ENCODE measurements at places on chromosomes 3 and 15.

DNA sequence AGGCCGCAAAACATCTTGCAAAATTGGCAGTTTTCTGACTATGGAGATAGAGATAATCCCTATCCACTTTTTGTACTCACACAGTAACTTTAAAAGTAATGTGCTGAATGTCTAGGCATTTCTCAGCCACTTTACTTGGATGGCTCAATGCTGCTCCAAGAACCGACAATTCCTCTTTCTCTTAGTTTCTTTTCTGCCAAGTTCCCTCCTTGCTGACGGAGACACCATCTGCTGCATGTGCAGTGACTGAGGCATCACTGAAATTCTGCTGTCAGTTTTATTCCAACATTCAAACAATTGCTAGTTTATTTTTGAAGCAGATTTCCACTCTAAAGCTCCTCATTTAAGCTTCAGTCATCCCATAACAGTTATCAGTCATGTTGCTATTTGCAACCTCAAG lies 116.0 kb upstream of the RBMS3 start:
- DNase-seq: no peak

DNA sequence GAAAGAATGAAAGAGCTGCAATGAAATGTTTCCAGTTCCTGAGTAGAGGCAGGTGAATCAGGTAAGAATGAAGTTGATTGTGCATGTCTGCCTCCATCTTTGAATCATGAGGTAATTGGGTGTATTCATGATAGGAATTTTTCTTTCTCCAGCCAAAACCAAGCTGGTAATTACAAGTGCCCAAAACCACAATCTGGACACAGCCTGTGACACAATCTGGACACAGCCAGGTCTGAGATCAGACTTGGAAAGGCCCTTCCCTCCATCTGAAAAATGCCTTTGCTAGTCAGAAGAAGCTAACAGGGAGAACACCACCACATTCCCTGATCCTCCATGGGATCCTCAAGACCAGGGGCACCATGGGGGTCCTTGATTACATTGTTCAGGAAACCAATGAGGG lies 338.5 kb upstream of the THBS1 start:
- DNase-seq: no peak

GRCh38 chr15:45023659-45024225 lies 747 bp downstream of the SORD start:
- peak; percentile 20 for DNase-seq

GRCh38 chr15:28887339-28888174 lies 1.8 kb downstream of the APBA2 start:
- no peak for DNase-seq

- no peak for DNase-seq
Observed at GRCh38 chr3:195208183-195208582, 62.8 kb downstream of the XXYLT1 start.

GRCh38 chr3:81443958-81444357 lies 317.5 kb downstream of the GBE1 start:
- no peak for DNase-seq

DNA sequence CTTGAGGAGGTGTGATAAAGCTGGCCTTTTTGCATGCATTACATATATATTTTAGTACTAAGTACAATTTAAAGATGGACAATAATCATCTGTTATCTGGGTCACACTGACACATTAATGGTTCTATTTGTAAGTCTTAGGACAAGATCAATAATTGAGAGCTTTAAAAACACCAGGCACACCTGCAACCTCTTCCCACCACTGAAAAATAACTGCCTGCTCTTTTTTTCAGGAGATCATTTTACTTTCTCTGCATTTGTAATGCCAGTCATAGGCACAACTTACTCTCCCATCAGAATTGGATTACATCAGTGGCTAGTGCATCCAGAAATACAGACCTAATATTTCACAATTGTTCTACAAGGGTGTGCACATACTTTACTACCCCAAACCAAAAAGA lies 149.8 kb downstream of the MECOM start:
- DNase-seq: no peak

GRCh38 chr15:48925714-48926223 lies 38.0 kb downstream of the SHC4 start:
- no peak for DNase-seq

DNA sequence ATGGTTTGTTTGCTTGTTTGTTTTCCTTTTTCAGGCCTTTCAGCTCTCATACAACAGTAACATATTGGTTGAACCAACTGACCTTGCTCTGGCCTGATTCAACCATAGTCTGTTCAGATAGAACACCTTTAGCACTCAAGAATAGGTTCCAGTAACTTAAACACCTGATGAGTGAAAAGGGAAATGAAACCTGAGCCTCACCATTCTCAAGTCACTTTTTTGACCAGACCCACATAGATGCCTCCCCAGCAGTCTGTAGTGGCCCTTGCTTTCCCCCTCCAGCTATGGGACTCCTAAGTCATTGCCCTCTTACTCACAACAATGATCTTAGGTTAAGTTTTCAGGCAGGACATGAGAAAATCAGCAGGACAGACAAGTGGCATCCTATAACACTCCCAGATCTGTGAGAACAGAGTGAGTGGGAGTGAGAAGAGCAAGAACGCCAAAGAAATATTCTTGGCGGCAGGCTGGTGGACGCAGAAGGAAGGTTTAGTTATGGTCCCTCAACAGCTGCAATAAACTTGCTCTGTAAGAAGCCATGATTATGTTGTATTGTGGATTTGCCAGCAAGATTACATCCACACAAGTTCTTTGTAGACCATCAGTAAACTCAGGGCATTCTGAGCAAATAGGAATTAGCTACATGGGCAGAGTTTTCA lies 367.5 kb downstream of the MECOM start:
- DNase-seq: no peak

DNA sequence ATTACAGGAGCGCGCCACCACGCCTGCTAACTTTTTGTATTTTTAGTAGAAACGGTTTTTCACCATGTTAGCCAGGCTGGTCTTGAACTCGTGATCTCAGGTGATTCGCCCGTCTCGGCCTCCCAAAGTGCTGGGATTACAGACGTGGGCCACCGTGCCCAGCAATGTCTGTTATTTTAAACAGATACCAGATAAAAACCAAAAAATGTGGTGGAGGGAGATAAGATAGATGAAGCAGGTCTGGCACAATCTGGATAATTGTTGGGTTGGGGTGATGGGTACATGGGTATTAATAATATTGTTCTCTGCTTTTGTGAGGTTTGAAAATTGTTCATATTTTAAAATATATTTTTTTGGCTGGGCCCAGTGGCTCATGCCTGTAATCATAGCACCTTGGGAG lies 4.7 kb downstream of the RNF111 start:
- no peak for DNase-seq

GRCh38 chr3:152511904-152512303 lies 243.2 kb downstream of the MBNL1 start:
- DNase-seq: no peak

- no peak for DNase-seq
Observed at GRCh38 chr3:12574661-12575060, 17.8 kb downstream of the MKRN2 start.

- no peak for DNase-seq
Observed at GRCh38 chr3:136250903-136251460, 842 bp downstream of the PCCB start.

- DNase-seq: no peak
Observed at GRCh38 chr3:102258666-102259227, 176.1 kb upstream of the ZPLD1 start.

DNA sequence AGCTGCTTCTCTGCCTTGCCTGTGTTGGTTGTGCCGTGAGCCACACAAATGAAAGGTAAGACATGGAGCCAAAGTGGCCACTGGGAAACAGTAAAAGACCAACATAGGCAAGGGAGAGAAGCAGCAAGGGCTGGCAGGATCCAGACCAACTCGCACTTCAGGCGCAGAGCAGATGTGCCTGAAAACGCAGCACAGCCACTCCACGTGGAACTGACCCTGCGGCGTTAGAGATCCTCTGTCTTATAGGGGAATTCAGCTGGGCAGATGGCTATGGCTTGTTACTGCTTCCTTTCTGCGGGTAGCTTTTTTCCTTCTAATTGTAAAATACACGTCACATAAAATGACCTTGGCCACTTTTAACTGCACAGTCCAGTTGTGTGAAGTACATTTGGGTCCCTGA lies 10.4 kb upstream of the GHRL start:
- no peak for DNase-seq

DNA sequence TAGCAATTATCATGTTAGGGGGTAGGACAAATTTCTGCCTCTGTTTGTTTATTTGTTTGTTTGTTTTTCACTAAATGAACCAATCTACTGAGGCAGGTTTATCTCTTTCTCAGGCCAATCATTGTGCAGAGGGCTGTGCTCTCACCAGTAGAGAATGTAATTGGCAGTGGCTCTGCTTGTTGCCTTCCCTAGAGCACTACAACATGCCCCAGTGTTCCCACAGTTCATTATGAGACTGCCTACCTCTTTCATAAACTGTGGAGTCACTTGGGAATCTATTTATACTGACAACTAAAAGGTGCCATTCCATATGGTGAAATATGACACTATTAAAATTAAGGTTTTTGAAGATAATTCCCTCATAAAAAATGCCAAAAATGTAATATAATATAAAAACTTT lies 196.3 kb upstream of the ALCAM start:
- DNase-seq: no peak

DNA sequence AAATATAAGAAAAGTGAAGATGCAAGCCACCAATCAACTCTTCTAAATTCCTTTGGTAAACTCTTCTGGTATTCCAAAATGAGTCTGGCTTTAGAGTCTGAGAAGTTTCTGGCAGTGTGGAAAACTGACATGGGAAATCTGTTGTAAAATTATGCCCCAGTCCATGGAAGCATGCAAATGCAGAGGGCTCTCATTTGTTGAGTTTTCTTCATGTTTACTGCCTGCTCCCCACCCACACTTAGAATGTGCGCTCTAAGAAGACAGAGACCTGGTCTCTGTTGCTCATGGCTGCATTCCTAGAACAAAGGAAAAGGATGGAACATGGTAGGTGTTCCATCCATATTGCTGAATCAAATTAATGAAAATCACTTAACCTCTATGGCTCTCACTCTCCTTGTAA lies 411.8 kb upstream of the PDZRN3 start:
- no peak for DNase-seq

GRCh38 chr3:21477541-21478288 lies 273.3 kb downstream of the ZNF385D start:
- DNase-seq: no peak

DNA sequence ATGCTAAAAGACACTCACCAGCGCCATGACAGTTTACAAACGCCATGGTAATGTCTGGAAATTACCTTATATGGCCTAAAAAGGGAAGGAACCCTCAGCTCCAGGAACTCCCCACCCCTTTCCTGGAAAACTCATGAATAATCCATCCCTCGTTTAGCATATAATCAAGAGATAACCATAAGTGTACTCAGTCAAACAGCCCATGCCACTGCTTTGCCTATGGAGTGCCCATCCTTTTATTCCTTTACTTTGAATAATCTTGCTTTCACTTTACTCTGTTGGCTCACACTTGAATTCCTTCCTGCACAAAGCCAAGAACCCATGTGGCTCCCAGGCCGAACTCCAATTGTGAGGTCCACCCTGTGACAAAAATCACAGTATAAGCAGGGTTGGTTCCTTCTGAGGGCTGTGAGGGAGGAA lies 19.1 kb upstream of the FSTL1 start:
- no peak for DNase-seq

DNA sequence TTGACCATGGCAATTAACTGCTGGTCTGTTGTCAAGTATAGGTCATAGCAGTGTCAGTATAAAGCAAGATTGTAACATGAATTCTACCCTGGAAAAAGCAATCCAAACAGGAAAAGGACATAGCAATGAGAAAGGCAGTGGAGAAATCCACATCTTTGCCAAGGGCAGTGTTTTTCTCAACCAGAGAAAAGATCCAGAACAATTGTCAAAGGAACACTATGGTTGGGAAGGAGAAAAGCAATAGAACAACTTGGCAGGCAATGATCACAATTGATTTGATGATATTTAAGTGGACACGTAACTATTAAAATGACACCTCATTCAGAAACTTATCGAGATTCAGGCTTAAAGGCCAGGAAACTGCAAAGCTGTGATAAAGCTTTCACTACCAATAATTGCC lies 271.1 kb downstream of the DIPK2A start:
- DNase-seq: no peak

Measured in iPS-NIHi11 (cell line).